AG04450 (cell line): ENCODE measurements at places on chromosomes 1 and 21.

- no peak for DNase-seq
Measured at GRCh38 chr1:159786966-159787365, 6.2 kb downstream of the DUSP23 start.

DNA sequence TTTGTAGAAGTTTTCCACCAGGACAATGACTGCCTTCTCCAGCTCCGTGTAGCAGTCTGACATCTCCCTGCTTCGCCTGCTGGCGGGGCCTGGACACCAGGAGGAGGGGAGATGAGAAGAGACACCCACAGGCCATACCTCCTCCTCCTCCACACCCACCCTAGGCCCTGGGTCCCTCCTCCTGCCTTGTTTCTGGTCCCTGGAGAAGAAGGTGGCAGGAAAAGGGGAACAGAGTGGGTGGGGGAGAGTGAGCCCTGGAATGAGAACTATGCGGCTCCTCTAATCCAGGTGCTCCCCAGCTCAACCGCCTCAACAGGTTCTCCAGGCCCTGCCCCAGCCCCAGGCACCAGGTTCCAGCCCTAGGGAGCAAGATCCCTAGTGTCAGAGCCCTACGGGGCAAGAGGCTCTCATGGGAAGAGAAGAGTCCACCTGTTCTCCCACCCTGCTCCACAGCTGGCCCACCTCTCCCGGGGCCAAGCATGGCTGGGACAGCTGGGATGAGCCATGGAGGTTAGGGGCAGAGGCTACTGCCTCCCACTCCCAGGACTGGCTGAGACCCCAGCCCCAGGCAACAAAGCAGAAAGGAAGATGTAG, 4.8 kb downstream of the S100A16 start:
- DNase-seq = no peak

GRCh38 chr1:185409763-185410528, 92.9 kb upstream of the IVNS1ABP start:
- DNase-seq = no peak

DNA sequence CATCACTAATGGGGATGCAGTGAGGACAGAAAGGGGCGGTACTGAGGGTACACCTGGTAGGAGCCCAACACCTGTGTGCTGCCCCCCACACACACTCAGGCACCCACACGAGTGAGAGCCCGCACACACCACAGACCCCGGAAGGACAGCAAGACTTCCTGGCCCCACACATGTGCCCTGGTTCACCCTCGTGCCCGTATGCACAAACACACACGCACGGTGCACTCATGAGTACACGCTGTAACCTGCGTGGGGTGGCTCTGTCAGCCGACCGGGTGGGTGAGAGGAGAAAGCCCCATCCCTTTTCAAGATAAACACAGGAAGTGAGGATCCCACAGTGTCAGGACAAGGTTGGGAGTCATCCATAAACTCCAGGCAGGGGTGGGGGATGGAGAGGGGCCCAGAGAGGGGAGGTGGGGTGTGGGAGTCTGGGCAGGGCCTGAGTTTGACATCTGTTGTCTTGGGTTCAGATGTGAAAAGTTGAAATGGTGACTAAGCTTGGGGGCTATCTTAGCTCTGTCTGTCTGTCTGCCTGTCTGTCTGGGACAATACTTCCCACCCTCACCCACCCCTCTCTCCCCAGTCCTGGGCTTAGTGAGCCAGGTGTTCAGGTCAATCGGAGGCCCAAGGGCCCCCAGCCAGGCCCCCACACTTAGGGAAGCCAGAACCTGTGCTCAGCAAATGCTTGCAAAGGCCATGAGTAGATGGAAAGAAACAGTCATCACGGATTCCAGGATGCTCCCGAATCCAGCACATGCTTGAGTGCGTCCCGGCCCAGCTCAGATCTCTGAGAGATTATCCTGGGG, 119.8 kb upstream of the ZBTB40 start:
- DNase-seq = no peak

DNA sequence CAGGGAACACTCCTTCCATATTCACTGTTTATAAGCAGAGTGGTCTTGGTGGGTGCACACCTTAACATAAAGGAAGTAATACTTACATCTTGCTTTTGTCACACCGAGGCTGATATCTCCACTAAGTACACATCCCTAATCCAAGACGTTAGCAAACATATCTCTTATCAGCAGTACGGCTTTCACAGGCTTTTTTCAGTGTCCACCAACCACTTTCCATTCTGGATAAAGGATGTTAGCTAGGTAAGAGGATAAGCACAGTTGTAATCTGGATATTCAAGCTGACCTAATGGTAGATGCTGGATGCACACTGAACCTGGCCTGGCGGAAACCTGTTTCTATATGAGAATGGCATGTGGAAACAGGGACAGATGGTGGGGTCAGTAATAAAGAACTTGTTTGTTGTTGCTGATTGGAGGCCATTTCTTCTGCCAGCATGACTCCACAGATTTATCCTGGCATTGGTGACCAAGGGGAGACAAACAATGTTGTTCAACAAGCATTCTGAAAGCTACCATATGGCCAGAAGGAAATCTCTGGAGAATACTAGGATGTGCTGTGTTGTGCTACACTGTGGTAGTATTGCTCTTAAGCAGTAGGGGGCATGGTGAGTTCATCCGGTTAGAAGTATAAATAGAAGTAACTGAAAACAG, 416.4 kb downstream of the PTBP2 start:
- no peak for DNase-seq

DNA sequence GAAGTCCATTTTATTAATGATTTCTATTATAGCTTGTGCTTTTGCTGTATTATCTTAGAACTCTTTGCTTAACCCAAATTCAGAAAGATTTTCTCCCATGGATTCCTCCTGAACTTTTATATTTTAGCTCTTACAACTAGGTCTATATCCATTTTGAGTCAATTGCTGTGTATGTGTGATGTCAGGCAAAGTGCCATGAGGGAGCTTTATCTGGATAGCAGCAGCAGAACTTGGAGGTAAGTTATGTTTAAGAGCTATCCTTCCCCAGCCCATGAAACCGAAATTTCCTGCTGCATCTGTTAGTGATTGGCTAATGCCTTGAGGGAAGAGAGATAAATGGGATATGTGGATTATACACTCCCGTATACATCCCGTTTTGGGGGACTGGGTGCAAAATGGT, 29.9 kb downstream of the ADAM30 start:
- no peak for DNase-seq

GRCh38 chr1:218900615-218901014, 273.1 kb upstream of the LYPLAL1 start:
- DNase-seq = no peak

GRCh38 chr1:175520186-175520585, 223.2 kb downstream of the TNR start:
- DNase-seq = no peak

GRCh38 chr1:207288315-207288714, 33.2 kb upstream of the CD55 start:
- DNase-seq = no peak
